ENCODE measurements at places on chromosomes 11 and 22.

DNA sequence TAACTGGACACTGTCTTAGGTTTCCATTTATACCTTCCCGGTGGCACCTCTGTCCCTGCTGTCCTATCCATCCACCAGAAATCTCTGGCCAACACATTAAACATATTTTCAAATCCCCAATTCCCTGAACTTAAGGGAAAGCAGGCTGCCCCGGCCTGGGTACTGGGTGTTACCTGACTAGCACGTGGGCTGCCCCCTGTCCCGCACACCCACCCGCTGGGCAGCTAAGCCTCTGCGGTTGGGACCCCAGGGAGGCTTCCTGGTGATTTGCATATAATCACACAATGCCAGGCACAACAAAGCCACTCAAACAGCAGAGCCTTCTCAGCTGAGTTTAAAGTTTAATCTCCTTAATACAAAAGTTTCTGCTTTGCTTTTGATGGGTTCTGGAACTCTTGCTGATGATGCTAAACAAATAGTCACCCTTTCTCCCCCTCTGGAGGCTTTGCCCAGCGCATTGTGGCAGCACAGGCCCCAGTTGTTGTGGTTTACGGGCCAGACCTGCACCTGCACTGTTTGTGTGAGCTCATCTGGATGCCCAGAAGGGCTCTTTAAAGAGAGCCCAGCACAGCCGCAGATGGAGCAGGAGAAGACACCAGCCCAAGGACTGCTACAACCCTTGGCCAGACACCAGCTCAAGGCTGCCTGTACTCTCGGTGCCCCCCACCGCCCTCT lies 59.9 kb upstream of the POU2AF1 start:
- DNase-seq = peak; percentile 67

DNA sequence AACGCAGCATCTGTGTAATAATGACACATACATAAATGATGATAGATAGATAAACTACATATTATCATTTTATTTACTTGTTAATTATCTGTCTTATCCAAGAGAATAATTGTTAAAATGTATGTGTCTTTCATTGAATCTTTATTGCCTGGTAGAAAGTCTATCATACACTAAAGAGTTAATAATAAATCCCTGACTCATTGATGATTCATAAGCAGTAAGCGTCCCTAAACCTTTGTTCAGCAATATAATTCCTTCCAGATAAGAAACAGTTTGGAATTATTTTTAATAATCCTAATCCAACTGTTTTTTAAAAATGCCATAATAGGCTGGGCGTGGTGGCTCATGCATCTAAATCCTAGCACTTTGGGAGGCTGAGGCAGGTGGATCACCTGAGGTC lies 655.6 kb upstream of the CNTN5 start:
- DNase-seq = no peak

GRCh38 chr11:12797996-12798395 lies 123.8 kb downstream of the TEAD1 start:
- no peak for DNase-seq

GRCh38 chr11:130817330-130817944 lies 98.8 kb downstream of the SNX19 start:
- no peak for DNase-seq

- DNase-seq = peak; percentile 73
Observed at GRCh38 chr11:64148226-64148916, 17.5 kb downstream of the MACROD1 start.

DNA sequence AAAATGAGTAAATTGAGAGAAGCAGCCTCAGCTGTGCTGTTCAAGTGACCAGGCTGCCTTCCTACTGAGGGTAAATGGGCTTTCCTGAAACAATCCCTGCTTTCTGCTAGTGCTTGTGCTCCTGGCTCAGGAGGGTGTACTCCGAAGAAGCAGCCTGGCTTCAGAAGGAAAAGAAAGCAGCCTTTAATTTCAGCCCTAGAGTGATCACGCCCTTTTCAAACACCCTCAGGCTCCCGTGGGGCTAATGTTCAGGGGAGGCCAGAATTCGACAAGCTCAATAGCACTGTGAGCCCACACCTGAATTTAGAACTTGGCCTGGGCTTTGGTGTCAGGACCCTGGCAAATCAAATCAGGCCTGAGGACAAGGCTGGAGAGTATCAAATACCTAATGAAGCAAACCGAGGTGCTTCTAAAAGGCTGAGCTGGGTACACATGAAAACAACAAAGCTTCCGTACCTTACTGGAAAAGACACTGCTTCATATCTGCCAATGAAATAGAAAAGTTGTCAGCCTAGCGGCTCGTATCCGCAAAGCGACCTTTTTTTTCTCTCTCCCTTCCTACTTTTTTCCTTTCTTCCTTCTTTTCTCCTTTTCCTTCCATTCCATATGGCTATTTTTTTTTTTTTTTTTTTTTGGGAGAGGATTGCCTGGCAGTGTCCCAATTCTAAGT lies 387.8 kb downstream of the SOX6 start:
- DNase-seq = no peak

GRCh38 chr22:45426387-45426786 lies 12.9 kb downstream of the RIBC2 start:
- DNase-seq = no peak

DNA sequence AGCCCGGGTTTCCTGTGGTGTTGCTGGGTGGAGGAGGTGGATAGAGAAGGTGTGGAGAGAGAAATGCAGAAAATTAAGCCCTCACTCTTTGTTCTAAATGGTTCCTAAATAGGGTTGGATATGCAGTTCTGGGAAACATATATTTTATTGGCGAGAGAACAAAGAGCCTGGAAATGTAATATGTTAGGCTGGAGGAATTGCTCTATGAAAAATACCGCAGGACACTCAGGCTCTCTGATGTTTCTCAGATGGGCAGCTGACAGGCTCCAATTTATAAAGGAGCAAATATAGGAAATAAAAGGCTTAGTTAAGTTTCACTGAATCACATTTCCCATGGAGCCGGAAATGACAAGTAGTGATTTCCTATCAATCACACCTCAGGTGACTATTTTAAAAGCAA lies 428.0 kb downstream of the TMEM135 start:
- no peak for DNase-seq

DNA sequence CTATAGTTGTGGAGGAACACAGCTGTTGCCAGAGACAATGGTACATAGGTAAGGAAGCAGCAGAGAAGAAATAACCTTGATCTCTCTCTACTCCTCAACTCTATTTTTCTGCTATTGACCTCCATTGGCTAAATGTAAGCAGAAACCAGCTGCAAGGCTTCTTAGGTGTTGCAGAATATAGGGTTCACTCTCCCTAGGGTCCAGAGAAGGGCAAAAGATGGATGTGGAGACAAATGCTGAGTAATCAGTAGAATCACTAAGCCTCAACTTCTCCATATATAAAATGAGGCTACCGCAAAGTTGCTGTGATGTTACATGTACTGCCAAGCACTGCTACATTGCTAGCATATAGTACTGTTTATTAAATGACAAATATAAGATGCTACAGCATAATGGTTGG lies 120.6 kb downstream of the PDE3B start:
- no peak for DNase-seq

DNA sequence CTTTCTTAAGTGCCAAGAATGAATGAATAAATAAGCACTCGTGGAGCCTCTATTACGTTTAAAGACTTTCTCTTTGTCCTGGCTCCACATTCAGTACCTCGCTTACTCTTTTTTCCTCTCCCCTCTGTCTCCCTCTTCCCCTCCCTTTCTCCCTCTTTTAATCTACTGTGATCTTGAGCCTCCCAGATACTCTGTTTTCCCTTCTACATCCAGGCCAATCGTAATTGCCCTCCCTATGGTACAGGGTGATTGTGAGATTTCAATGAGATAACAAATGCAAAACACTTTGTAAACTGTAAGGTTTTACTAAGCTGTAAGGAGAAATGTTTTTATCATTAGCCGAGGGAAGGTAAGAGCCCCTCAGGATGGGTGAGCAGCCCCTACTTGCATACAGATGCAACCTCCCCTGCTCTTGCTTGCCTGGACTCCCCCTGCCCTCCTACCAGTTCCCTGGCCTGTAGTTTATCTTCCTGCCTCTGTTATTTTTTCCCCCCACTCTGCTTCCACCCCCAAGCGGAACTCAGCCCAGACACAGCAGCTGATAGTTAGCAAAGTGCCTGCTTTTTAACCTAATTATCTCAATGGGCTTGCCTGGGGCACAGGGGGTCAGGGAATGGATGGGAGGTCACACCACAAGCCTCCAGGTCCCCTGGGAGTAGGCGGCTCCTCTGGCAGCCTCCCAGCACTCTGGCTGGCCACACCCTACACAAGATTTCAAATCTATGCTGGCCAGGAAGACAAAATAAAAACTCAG lies 76.9 kb upstream of the CADM1 start:
- DNase-seq = no peak

- DNase-seq = peak; percentile 11
Observed at GRCh38 chr11:132640952-132641351, 891.3 kb downstream of the OPCML start.

- no peak for DNase-seq
Observed at GRCh38 chr22:37887584-37888378, 18.3 kb upstream of the MICALL1 start.

GRCh38 chr11:5476186-5476819 lies 12.2 kb upstream of the OR52D1 start:
- peak; percentile 34 for DNase-seq

DNA sequence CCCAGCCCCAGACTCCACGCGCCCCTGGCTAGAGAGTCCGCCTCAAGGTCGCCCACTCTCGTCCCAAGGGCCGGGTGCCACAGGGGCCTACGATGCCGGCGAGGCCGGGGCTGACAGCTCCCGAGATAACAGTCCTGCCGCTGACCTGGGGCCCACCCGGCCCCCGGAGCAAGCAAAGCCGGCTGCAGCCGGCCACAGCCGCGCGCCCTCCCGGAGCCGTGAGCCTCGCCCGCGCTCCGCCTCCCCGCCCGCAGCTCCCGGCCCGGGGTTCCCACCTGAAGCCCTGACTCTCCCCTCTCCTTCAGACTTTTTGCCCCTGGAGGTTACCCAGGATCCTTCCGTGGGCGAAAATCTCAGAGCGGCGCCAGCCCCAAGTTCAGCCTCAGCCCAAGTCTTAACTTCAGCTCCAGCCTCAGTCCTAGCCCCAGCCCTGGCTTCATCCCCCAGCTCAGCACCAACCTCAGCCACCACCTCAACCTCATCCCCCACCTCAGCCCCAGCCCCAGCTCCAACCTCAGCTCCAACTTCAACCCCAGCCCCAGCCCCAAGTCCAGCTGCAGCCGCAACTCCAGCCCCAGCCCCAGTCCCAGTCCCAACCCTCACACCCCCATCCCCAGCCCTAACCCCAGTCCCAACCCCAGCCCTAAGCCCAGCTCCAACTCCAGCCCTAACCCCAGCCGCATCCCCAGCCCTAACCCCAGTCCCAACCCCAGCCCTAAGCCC lies 1.7 kb downstream of the KLHDC7B start:
- no peak for DNase-seq

GRCh38 chr11:72227316-72228228 lies 3.0 kb downstream of the INPPL1 start:
- no peak for DNase-seq

DNA sequence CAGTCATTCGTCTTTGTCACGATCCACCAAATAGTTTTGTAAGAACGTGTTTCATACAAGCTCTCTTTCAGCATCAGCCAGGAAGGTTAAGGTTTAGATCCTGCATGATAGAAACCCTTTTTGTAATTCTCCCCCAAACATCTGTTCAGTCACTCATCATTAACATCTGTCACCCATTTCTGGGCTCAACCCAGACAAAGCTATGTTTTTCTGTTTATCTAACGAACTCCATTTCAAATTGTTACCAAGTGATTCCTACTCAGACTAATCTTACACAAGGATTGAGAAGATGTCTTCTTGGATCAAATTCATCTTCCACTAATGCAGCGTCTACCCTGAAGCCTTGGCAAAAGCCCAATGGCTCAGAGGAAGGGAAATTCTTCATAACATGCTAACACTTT lies 58.8 kb downstream of the FZD4 start:
- DNase-seq = no peak

DNA sequence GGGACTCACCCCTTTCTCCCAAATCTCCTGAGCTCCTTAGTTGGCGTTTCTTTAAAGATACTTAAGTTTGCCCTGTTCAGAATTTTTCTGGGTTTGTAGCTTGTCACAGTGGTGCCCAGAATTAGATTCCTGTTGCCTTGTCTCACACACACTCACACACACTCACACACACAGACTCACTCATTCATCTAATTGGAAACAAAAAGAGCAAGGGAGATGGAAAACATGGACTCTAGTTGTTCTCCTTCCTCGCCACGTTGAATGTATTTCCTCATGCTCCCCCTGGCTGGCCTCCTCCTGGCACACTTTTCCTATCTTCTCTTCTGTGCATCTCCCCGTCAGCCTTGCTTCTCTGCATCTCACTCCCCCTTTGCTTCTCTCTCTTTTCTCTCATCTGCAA lies 752.3 kb downstream of the NTM start:
- no peak for DNase-seq

- no peak for DNase-seq
Observed at GRCh38 chr11:117900121-117900648, 23.7 kb upstream of the FXYD6 start.

GRCh38 chr22:31637891-31638618 lies 24.0 kb downstream of the PISD start:
- DNase-seq = no peak

DNA sequence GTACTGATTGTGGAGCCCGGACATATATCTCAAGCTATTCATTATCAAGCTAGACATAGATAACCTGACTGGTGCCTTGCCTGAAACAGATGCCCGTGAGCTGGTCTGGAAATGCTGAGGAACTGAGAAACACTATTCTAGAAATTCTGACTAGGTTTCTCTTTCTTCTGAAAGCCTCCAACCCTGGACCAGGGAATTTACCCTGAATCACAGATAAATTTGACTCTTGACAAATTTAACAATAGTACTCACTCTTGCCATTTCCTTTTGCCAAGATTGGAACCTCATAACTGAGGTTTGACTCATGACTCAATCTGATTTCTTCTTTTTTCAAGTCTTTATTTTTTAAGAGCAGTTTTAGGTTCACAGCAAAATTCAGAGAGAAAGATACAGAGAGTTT lies 189.6 kb upstream of the SYN3 start:
- no peak for DNase-seq
